ENCODE measurements at places on chromosomes 16 and 17. TPM values are rescaled to one million over a fixed set of nuclear protein-coding genes. Genes with fewer than 3 reads are reported as not detected.

MMP28 gene
- total RNA-seq, result 31.8 TPM

SLC9A5 gene
- 0.34 TPM for total RNA-seq

TP53TG3C gene
- total RNA-seq, result not detected

CACNG1 gene
- total RNA-seq, result not detected

USP43 gene
- total RNA-seq, result 11.6 TPM

CLDN7 gene
- 453 TPM for total RNA-seq

ATXN2L gene
- 125 TPM for total RNA-seq

ITGA3 gene
- total RNA-seq, result 768 TPM

KRTAP2-2 gene
- not detected for total RNA-seq

POLR2C gene
- 122 TPM for total RNA-seq

SERPINF2 gene
- total RNA-seq, result 1.5 TPM

CCDC200 gene
- total RNA-seq, result not detected

HOXB3 gene
- 0.36 TPM for total RNA-seq

PERCC1 gene
- not detected for total RNA-seq

SARM1 gene
- total RNA-seq, result 0.93 TPM

FADS6 gene
- 0.34 TPM for total RNA-seq

GPR139 gene
- total RNA-seq, result not detected

ABCC11 gene
- 0.34 TPM for total RNA-seq

CPNE7 gene
- total RNA-seq, result 3.1 TPM

PHOSPHO1 gene
- not detected for total RNA-seq

KRT40 gene
- total RNA-seq, result not detected

GPR179 gene
- total RNA-seq, result 0.14 TPM

UBE2G1 gene
- 44.4 TPM for total RNA-seq

CPHXL2 gene
- total RNA-seq, result not detected

ATP2A1 gene
- total RNA-seq, result 0.43 TPM

BRCA1 gene
- total RNA-seq, result 3.2 TPM

SNX20 gene
- total RNA-seq, result not detected

SMIM22 gene
- total RNA-seq, result 2.1 TPM

PTGES3L gene
- under 0.01 TPM for total RNA-seq

KRTAP1-5 gene
- not detected for total RNA-seq

EFCAB5 gene
- 0.14 TPM for total RNA-seq

CHST6 gene
- total RNA-seq, result 1.0 TPM

BORCS6 gene
- total RNA-seq, result 4.1 TPM

SLC38A8 gene
- total RNA-seq, result 0.34 TPM

HBZ gene
- not detected for total RNA-seq

C17orf100 gene
- total RNA-seq, result 0.64 TPM

IGF2BP1 gene
- under 0.01 TPM for total RNA-seq

RAB11FIP4 gene
- 30.3 TPM for total RNA-seq

TMEM107 gene
- total RNA-seq, result 18.1 TPM

GGNBP2 gene
- total RNA-seq, result 80.0 TPM
